ENCODE measurements at places on chromosomes 7 and 10. TPM values are rescaled to one million over a fixed set of nuclear protein-coding genes. Genes with fewer than 3 reads are reported as not detected.

Gene TRIL
- not detected for total RNA-seq

Gene LRCH4
- total RNA-seq: 17.0 TPM

Gene RP9
- total RNA-seq: 16.0 TPM

Gene MYL10
- total RNA-seq: not detected

- no peak overlapping the region for H3K4me3 ChIP-seq
- no peaks in the 10 kb centered on the region for H3K36me3 ChIP-seq
- no peaks in the 10 kb centered on the region for H3K27me3 ChIP-seq
- no peak for DNase-seq
Measured at GRCh38 chr10:8543361-8544056, 489.0 kb downstream of the GATA3 start.

DNA sequence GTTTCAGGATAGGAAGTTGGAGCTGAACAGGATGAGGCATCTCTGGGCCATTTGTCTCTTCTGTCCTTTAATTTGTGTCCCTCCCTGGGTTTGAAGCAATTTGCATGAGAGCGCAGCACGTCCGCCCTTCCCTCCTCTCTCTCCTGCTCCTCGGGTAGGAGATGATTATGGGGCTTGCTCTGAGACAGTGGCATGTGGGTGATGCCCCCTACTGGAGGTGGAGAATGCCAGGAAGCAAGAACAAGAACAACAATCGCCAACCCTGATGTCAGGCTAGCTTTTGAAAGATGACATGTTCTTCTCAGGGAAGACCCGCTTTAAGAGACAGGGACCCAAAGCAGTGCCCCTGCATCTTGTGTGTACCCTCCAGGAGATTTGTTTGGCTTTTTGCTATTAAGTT is 63.9 kb upstream of the LOXL4 start:
- 0 out of 2 replicates have a peak, but pooled peaks cover under 1% of the 10 kb centered on the region for H3K27me3 ChIP-seq
- no peaks in the 10 kb centered on the region for H3K36me3 ChIP-seq
- peaks cover 11% of the 10 kb centered on the region for H3K4me1 ChIP-seq
- H3K27ac ChIP-seq: no peak overlapping the region

DNA sequence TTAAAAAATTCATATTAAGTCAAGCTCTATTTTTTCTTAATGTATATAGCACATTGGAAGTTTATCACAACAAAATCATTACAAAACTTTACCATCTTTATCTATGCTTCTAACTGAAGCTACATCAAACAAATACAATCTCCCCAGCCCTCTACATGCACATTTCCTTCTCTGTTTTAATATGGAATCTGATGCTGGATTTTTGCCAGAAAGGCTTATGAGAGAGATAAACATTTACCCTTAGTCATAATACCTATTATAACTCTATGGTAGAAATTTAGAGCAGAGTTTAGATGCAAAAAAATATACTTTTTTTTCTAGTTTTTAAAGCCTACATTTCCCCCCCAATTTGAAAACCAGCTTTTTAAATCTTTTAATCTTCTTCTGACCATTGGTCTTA is 1198.6 kb downstream of the GATA3 start:
- H3K27me3 ChIP-seq: no peaks in the 10 kb centered on the region
- no peak overlapping the region for H3K4me3 ChIP-seq
- H3K4me1 ChIP-seq: no peaks in the 10 kb centered on the region
- DNase-seq: no peak

DNA sequence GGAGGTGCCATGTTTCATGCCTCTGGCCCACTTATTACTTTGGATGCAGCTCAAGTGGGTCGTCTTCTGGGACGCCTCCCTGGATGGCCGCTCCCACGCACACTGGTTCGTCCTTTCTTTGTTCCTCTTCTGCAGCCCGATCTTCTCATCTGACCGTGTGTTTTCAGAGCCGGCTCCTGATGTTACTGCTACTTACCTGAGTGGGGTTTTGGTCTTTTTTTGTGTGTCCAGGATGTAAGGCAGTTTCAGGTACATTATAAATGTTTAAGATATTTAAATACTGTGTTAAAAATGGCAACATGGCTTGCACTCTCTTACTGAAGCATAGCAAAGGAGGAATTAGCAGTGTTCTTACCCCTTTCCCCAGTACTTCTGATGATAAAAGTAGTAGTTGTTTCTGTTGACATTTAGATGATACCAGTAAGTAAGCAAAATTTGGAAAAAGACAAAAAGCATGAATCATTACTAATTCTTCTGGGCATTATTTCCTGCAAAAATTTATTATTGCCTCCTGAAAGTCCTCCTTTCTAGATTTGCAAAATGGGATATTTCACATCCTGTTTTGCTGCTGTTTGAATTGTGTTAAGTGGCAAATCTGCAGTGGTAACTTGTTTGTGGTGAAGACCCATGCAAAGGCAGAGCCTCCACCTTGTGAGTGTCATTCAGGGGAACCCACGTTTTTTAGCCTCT is 59.4 kb downstream of the SHH start:
- no peaks in the 10 kb centered on the region for H3K4me1 ChIP-seq
- H3K4me3 ChIP-seq: no peak overlapping the region
- DNase-seq: no peak
- H3K27ac ChIP-seq: no peak overlapping the region

DNA sequence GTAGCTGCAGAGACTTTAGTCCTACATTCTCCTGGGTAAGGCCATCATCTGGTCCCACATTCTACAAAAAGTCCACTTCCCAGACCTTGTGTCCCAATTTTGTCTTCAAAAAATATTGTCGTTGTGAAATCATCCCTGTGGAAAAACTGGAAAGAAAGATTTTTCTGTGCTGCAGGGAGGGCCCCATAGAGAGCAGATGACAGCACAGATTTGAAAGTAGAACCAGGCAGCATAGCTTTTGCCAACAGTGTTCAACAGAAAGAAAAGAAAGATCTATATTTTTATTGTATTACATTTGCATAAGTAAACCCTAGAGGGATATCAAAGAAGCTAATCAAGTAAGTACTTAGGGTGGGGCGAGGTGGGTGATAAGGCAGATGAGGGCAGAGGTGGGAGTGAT is 48.3 kb upstream of the C1GALT1 start:
- peaks cover 5% of the 10 kb centered on the region for H3K27me3 ChIP-seq
- no peaks in the 10 kb centered on the region for H3K36me3 ChIP-seq
- no peaks in the 10 kb centered on the region for H3K4me1 ChIP-seq
- no peak for DNase-seq
- no peak overlapping the region for H3K4me3 ChIP-seq

DNA sequence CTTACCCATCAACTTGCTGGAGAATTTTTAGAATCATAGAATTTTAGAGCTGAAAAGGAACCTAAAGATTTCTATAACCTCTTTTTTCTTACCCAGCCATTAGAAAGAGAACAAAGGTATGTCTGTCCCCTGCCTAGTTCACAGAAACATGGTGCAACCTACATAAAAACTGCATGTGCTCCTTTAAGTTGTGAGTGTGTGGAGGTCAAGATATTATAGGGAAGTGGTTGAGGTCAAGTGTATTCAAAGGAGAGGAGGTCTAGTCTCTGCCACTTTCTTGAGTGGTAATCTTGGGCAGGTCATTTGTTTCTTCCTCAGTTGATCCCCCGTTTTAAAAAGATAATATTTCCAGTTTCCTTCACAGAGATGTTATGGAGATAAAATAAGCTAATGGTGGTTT is 6.4 kb downstream of the UBTD1 start:
- H3K27me3 ChIP-seq: no peaks in the 10 kb centered on the region
- H3K27ac ChIP-seq: no peak overlapping the region
- peaks cover under 1% of the 10 kb centered on the region for H3K4me1 ChIP-seq
- no peaks in the 10 kb centered on the region for H3K36me3 ChIP-seq
- no peak overlapping the region for H3K4me3 ChIP-seq

GRCh38 chr7:147771344-147771743 is 819.2 kb upstream of the C7orf33 start:
- H3K27me3 ChIP-seq: no peaks in the 10 kb centered on the region
- no peak for DNase-seq

DNA sequence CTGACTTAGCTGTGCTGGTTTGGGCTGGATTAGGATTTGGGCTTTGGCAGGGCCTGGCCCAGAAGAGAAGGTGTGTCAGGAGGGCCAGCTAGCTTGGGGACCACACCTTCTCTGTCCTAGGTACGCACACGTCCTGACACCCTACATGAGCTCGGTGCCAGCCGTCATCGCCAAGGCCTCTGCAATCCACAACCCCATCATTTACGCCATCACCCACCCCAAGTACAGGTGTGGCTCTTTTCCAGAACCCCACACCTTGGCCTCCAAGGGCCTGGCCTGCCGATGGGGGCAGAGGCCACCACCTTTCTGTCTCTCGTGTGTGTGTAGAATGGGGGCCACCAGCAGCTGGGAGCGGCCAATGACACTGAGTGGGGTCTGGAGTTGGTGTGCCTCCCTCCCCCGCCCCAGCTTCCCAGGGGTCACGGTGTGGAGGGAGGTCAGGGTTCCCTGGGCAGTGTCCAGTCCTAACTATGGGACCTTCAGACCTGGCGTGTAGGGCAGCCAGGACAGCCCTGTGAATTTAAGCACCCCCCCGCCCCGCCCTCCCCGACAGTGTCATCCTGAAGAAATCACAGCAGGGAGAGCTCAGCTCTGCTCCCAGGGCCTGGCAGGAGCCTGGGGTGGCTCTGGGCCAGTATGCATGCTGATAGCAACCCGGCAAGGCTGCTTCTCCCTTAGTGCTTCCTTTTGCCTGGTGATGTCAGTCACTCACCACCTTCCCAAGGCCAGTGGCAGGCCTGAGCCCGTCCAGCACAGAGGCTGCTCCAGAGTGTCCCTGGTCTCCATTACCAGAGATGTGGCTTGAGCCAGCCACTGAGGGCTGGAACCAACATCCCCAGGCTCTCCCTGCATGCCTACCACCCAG is 6.9 kb upstream of the LDB3 start:
- no peak overlapping the region for H3K4me3 ChIP-seq
- 0 out of 2 replicates have a peak, but pooled peaks cover 3% of the 10 kb centered on the region for H3K4me1 ChIP-seq
- H3K36me3 ChIP-seq: no peaks in the 10 kb centered on the region

- H3K4me1 ChIP-seq: no peaks in the 10 kb centered on the region
- no peaks in the 10 kb centered on the region for H3K36me3 ChIP-seq
- no peak overlapping the region for H3K27ac ChIP-seq
Measured at GRCh38 chr7:95691464-95691863, 80.9 kb upstream of the DYNC1I1 start.
